ENCODE measurements at places on chromosomes 2 and 18.
A peak's percentile ranks its signal among the peaks of the same experiment; 100 is the strongest.

DNA sequence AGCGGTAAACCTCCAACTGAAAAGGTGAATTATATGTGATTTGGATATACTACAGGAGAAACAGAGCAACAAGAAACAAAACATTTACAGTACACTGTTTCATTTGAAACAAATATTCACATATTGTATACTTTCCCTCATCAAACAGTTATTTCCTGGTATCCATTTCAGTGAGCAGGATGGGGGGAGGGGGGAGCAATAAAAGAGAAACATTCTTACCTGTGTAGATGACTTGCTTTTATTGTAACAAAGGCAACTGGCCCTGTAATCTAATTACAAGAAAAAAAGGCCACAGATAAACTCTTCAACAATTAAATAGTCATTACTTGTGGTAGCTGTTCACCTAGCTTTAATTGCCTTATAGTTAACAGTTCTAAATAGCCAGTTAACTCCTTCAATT lies 3.9 kb upstream of the PPP1CB start:
- no peak for DNase-seq

DNA sequence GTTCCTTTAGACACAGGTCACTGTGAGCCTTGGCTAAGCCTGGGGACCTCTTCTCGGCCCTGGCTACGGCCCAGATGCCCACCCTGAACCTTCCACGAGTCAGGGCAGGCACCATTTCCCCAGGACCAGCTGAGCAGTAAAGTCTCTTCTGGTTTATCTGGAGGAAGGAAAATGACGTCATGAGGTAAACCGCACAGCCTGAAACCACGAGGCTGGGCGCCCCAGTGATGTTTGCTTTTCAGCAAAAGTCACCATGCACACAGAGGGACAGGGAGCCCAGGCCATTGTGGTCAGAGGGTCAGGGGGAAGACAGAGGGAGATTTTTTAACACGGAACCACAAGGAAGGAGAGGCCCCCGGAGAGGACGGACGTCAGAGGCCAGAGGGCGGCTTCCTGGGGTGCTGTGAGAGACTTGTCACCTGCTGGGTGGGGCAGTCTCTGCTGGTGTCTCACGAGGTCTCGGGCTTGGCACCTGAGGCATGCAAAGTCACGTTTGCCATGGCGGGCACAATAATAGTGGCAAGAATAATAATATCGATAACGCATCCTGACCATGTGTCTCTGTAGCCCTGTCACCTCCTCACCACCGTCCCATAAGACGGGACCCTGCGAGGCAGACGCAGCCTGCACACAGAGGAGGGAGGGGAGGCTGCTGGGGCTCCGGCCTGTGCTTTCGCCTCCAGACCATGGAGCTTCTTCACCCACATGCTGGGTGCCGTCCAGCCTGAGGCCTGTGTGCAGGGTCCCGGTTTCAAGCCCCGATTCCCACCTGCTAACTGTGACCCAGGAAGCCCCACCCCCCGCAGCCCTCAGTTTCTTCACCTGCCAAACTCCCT lies 33.2 kb upstream of the FOSL2 start:
- DNase-seq = peak; percentile 70

DNA sequence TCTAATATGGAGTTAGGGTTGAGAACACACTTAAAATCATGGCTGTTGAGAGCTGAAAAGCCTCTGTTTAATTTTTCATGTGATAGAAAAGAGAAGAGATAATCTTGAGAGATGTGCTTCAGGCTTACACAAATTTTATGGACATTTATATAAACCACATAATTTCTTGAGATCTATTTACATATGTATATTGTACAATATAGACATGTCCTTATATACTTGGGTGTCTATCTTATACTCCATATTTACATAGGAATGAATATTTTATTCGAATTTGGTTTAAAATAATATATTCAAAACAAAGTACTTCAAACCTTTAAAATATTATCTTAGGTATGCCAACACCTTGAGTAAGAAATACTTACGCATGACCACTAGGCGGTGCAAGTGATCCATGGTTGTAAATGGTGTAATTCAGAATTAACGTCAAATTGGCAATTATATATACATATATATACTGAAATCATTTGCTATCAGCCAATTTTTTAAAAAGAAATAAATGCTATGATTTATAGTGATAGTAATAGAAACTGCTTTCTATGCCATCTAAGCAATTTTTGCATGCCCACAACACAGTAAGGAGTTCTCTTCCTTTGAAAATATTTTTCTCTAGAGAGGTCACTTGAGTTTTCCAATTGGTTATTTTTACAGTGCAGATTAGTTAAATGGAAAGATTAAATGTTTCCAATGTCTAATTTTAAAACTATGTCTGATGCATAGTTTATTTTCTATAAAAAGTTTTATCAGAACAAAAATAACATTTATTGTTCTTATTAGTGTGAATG lies 37.6 kb upstream of the SPAG16 start:
- DNase-seq = peak; percentile 42

GRCh38 chr2:169980001-169980400 lies 152.7 kb downstream of the UBR3 start:
- DNase-seq = no peak

GRCh38 chr2:21251216-21251980 lies 127.6 kb downstream of the TDRD15 start:
- no peak for DNase-seq

- DNase-seq = no peak
Observed at GRCh38 chr2:65580824-65581223, 148.4 kb upstream of the SPRED2 start.

GRCh38 chr2:157592374-157592773 lies 36.3 kb downstream of the ACVR1C start:
- no peak for DNase-seq

DNA sequence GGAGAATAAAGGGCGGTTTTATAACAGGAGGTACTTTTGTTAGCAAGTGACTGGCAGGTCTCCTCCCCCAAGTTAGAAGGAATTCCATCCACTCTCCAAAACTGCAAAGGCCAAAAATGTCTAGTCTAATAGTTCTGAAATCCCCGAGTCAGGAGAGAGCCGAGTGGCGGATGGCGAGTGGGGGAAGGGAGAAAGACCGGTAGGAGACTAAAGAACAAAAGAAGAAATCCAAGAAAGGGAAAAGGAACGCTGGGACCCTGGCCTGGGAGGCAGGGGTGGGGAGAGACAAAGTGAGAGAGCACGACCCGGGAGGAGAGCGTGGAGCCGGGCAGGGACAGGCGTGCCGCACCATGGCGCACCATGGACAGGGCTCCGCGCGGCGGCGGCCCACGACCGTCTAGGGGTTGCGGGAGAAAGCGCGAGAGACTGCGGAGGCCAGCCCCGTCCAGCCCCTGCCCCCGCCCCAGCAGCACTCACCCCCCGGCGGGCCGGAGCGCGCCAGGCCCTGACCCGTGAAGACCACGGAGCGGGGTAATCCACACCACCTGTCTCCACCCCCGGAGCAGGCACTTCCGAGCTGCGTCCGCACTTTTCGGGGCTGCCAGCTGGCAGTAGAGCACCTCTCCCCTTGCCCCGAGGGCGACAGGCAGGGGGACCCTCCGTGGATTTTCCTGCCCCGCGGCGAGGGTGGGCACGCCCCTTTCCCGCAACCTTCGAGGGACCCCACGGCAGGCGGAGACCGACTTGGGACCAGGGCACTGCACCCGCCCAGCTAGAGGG lies 1.6 kb downstream of the CDH2 start:
- no peak for DNase-seq

- no peak for DNase-seq
Observed at GRCh38 chr18:74942319-74942910, 266.5 kb downstream of the PTGR3 start.

DNA sequence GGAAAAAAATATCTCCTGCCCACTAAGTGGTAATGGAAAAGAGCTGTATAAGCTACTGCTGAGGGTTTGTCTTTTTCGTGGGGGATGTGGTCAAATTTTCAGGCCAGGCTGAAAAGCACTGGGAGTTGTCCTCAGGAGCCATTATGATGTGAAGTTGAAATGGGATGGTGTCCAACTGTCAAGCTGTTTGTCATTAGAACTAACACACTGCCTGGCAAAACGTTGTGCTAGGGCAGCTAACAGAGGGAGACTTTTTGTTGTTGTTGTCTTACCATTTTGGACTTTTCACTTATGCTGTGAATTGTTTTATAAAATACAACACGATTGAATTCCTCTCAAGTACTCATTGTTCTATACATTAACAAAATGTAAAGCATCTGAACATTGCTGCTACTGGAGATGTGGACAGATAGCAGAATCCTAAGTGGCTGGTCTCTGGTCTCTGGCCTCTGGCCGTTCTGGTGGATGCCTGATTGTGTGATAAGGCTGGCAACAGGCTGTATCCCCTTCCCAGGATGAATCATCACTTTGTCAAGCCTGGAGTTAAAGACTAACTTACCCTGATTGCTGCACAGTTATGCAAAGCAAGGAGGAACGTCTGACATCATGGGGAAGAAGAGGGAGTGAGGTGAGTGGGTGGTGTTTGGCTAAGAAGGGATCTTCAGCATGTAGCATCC lies 2.3 kb downstream of the MYO1B start:
- DNase-seq = no peak

DNA sequence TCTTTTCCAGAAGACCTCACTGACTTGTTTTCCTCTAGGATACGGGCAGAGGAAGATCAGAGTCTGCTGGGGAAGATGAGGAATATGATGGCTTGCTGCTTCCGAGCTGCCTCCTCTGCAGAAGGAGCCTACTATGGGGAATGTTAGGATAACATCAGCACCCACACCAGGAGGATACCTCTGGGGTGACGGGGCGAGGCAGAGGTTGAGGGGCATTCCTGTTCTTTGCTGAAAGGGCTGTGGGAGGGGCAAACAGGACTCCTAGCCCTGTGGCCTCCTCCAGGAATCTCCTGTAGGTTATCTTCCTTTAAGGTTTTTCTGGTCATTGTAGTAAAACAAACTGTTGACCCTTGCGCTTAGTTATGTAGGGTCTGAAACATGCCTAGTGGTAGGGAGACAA lies 102.5 kb downstream of the CRIM1 start:
- DNase-seq = no peak

- no peak for DNase-seq
Observed at GRCh38 chr2:46488389-46488788, 9.0 kb downstream of the TMEM247 start.

GRCh38 chr2:53633441-53633840 lies 134.2 kb upstream of the CHAC2 start:
- DNase-seq = no peak

- DNase-seq = no peak
Observed at GRCh38 chr2:225690153-225690552, 290.6 kb downstream of the NYAP2 start.

DNA sequence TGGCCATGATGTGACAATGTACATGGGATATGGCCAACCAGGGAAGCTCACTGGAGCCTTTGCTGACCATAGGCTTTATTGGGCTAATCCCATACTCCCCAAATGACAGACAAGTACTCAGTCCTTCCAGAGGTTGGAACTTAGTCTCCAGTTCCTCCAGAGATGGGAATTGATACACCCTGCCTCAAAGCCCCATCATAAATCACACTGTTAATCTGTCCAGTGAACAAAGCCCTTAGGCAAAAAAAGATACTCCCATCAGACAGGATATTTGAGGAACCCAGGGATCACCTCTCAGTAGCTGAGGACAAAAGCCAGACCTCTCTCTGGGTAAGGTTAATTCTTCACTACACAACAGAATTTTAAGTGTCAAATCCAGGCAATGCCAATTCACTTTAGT lies 247.5 kb upstream of the CDH20 start:
- DNase-seq = no peak

GRCh38 chr2:195863564-195863963 lies 205.1 kb downstream of the DNAH7 start:
- DNase-seq = no peak

GRCh38 chr18:62264984-62265383 lies 60.1 kb upstream of the TNFRSF11A start:
- DNase-seq = no peak

DNA sequence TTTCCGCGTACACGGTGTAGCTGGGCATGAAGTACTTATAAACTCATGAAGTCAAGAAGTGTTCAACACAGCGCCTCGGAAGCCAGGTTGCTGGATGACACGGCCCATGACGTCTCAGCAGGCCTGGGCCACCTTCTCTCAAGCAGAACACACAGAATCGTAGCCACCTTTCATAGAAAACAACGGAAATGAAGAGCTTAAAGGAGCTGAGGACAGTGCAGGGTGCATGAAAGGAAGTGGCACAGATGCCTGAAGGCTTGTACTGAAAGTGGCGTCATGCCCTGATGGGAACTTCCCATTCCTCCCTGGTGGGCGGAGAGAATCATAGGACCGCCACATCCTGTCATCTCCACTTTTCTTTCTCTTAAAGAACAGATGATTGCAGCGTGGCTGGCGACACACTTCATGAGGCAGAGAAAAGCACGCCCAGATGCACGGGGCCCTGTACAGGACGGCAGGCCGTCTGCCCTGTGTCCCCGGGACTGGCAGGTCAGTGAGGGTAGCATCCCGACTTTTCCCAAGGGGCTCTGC lies 31.1 kb downstream of the HDAC4 start:
- peak; percentile 46 for DNase-seq

GRCh38 chr2:121076885-121077549 lies 208.0 kb downstream of the TFCP2L1 start:
- DNase-seq = peak; percentile 57

- no peak for DNase-seq
Observed at GRCh38 chr2:136236019-136236418, 118.1 kb upstream of the CXCR4 start.

GRCh38 chr2:197993830-197994229 lies 189.4 kb downstream of the PLCL1 start:
- DNase-seq = no peak

GRCh38 chr2:16784652-16785051 lies 119.0 kb upstream of the CYRIA start:
- no peak for DNase-seq

GRCh38 chr18:13605477-13605876 lies 120.9 kb downstream of the FAM210A start:
- DNase-seq = no peak

GRCh38 chr2:202669841-202670240 lies 35.1 kb downstream of the FAM117B start:
- peak; percentile 5 for DNase-seq

- DNase-seq = no peak
Observed at GRCh38 chr2:109351164-109351756, 222.3 kb downstream of the SH3RF3 start.

DNA sequence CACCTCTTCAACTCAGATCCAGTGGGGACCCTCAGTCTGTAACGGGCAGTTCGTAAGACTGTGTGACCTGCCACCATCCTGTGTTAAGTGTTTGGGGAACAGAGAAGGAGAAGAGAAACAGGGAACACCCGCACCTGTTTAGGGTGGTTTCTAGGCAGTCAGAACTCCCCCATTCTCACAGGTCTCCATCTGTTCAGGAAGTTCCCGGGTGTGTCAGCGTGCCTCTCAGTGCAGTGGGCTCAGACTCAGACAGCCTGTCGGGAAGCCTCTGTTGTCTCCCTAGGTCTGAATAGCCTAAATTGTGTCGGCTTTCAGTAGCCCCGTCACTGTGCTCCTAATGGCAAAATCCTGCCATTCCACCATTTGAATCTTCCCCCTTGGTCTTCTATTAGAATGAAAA lies 256.6 kb downstream of the LOXHD1 start:
- DNase-seq = no peak

GRCh38 chr2:238861766-238862315 lies 14.0 kb downstream of the TWIST2 start:
- no peak for DNase-seq

DNA sequence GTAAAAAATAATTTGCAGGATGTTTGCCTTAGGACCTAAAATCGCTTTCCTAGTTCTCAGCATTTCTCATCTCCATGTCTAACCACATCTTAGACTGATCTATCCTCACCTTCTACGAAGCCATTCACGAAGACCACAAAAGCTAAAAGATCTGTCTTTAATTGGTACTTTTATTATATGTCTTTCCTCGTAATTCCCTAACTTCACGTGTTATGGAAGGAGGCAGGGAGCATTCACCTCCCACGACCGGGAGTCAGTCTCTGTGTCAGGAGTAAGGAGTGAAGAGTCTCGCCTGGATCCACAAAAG lies 1.6 kb downstream of the DLGAP1 start:
- no peak for DNase-seq
